ENCODE measurements at places on chromosomes 3 and 15. TPM values are rescaled to one million over a fixed set of nuclear protein-coding genes. Genes with fewer than 3 reads are reported as not detected.

GRCh38 chr3:33943277-33943676, 144.8 kb downstream of the PDCD6IP start:
- no peak overlapping the region for H3K4me3 ChIP-seq
- H3K36me3 ChIP-seq = no peaks in the 10 kb centered on the region
- peaks cover 7% of the 10 kb centered on the region for H3K27me3 ChIP-seq
- H3K27ac ChIP-seq = no peak overlapping the region

GRCh38 chr15:38335116-38335515, 82.5 kb downstream of the SPRED1 start:
- H3K36me3 ChIP-seq = no peaks in the 10 kb centered on the region
- H3K4me3 ChIP-seq = no peak overlapping the region
- H3K27me3 ChIP-seq = no peaks in the 10 kb centered on the region
- no peak for DNase-seq

DNA sequence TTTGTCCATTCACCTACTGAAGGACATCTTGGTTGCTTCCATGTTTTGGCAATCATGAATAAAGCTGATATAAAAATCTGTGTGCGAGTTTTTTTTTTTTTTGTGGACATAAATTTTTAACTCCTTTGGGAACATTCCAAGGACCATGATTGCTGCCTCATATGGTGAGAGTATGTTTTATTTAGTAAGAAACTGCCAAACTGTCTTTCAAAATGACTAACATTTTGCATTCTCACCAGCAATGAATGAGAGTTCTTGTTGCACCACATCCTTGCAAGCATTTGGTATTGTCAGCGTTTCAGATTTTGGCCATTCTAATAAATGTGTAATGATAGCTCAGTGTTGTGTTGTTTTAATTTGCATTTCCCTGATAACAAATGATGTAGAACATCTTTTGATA, 12.7 kb downstream of the TMEM108 start:
- DNase-seq = no peak
- H3K36me3 ChIP-seq = no peaks in the 10 kb centered on the region
- no peak overlapping the region for H3K4me3 ChIP-seq
- no peak overlapping the region for H3K27ac ChIP-seq

DNA sequence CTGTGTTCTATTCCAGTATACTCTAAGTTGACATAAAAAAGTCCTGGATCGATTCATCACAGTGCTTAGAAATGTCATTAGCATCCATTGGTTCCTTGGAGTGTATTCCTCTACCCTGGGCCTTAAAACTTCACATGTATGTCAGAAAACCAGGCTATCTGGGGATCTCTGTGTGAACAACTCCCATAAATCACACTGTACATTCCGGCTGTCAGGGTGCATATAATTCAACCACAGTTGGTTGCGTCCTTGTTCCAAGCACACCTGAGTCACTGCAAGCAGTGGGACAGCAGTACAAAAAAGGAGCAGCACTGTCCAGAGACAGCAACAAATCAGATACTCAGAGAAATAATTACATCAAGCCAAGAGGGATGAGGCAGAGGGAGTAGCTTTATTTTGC, 52.4 kb downstream of the PDZRN3 start:
- H3K27ac ChIP-seq = no peak overlapping the region
- H3K36me3 ChIP-seq = no peaks in the 10 kb centered on the region
- DNase-seq = no peak
- no peak overlapping the region for H3K4me3 ChIP-seq

DNA sequence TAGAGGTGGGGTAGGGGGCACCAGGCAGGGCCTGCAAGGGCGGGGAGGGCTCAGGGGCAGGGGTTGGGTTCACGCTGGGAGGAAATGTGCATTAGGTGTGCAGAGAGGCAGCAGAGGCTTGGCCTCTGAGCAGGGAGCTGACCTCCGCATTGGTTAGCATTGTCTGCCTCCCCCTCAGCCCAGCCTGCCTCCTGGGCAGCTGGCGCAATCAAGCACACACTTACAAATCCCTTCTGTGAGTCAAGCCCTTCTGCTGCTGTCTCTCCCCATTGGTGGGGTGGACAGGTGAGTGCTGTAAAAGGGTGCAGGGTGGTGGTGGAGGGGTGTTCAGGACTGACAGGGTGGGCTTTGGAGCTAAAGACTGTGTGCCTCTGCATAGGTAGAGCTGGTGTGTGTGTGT, 9.3 kb downstream of the LOXL1 start:
- no peaks in the 10 kb centered on the region for H3K27me3 ChIP-seq
- peaks cover 2% of the 10 kb centered on the region for H3K4me1 ChIP-seq
- DNase-seq = no peak
- H3K36me3 ChIP-seq = no peaks in the 10 kb centered on the region

GRCh38 chr3:134406331-134407238, 32.3 kb upstream of the AMOTL2 start:
- peaks cover 3% of the 10 kb centered on the region for H3K4me1 ChIP-seq
- no peak overlapping the region for H3K4me3 ChIP-seq
- peaks cover 4% of the 10 kb centered on the region for H3K36me3 ChIP-seq

DNA sequence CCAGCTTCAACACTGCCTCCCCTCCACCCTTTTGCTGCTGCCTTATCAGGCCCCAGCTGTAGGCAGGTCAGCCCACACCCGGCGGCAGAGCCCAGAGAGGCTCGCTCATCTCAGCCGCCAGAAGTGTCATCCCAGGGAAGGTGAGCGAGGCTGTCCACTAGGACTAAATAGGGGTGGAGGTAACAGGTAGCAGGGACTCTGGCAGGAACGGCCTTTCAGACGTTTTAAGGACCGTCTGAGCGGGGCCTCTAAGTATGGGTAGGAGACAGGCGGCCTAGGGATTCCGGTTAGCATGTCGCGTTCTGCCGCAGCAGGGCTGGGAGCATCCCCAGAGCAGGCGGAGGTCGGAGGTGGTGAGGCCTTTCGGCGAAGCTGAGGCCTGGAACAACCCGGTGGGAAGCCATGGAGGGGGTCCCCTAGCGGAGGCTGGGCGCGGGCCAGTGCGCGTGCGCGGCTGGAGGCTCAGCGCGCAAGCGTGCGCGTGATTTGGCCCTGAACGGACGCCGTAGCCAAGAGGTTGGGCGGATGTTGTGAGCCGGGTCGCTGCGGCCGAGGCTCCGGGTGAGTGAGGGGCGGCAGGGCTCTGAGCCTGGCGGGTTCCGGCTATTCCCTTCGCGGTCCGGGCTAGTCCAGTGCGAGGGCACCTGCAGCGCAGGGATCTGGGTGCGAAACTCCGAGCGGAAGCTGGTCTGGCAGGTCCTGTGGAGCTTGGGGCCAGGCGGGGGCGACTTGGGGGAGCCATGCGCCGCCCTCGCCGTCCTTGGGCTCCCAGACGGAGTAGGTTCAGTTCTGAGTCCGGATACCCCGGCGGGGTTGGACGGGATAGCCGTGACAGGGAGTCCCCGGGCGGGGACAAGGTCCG, at the start of the genes MST1 and RNF123:
Gene MST1, minus strand, starts transcription at position 429 of the 862 bp plus-strand sequence. CDS start 783 bp downstream, outside the sequence.
Gene RNF123, plus strand, starts transcription at position 512 of the 862 bp plus-strand sequence. CDS start 1,609 bp downstream, outside the sequence.
- H3K4me1 ChIP-seq = peaks cover 30% of the 10 kb centered on the region
- peaks cover 6% of the 10 kb centered on the region for H3K36me3 ChIP-seq
- no peaks in the 10 kb centered on the region for H3K27me3 ChIP-seq
- peak; percentile 95 for DNase-seq
- peak within 1 kb of the TSS; percentile 90 for H3K4me3 ChIP-seq
- peak within 1 kb of the TSS; percentile 90 for H3K27ac ChIP-seq

GRCh38 chr3:63576846-63577245, 75.6 kb upstream of the SNTN start:
- no peak for DNase-seq
- no peak overlapping the region for H3K27ac ChIP-seq
- no peak overlapping the region for H3K4me3 ChIP-seq
- H3K27me3 ChIP-seq = peaks cover 2% of the 10 kb centered on the region

- peaks cover 5% of the 10 kb centered on the region for H3K27me3 ChIP-seq
- H3K36me3 ChIP-seq = peaks cover 11% of the 10 kb centered on the region
- H3K27ac ChIP-seq = no peak overlapping the region
- peak overlapping the region; percentile 24 for H3K4me3 ChIP-seq
These were observed 1.8 kb downstream of the PLXNB1 start for GRCh38 chr3:48428088-48428571.

- peaks cover 28% of the 10 kb centered on the region for H3K4me1 ChIP-seq
- peaks cover 35% of the 10 kb centered on the region for H3K36me3 ChIP-seq
- H3K4me3 ChIP-seq = peak overlapping the region; percentile 81
- no peak overlapping the region for H3K27ac ChIP-seq
- peaks cover 25% of the 10 kb centered on the region for H3K27me3 ChIP-seq
These were observed 314 bp upstream of the TMED3 start for GRCh38 chr15:79310612-79310984.

GRCh38 chr15:72227192-72227586, 3.8 kb downstream of the PKM start:
- peak overlapping the region; percentile 100 for H3K27ac ChIP-seq
- H3K4me3 ChIP-seq = peak overlapping the region; percentile 98
- H3K36me3 ChIP-seq = peaks cover 73% of the 10 kb centered on the region
- peaks cover 47% of the 10 kb centered on the region for H3K4me1 ChIP-seq
- no peaks in the 10 kb centered on the region for H3K27me3 ChIP-seq

GRCh38 chr15:74843891-74844299, 939 bp upstream of the ULK3 start:
- peaks cover 45% of the 10 kb centered on the region for H3K4me1 ChIP-seq
- peak overlapping the region; percentile 90 for H3K27ac ChIP-seq
- peaks cover 20% of the 10 kb centered on the region for H3K36me3 ChIP-seq

GRCh38 chr3:122936335-122936734, 91.2 kb downstream of the SEMA5B start:
- H3K36me3 ChIP-seq = no peaks in the 10 kb centered on the region
- peaks cover 4% of the 10 kb centered on the region for H3K27me3 ChIP-seq
- no peaks in the 10 kb centered on the region for H3K4me1 ChIP-seq
- H3K4me3 ChIP-seq = no peak overlapping the region
- no peak overlapping the region for H3K27ac ChIP-seq
- no peak for DNase-seq

GRCh38 chr3:119862616-119863015, 80.7 kb downstream of the NR1I2 start:
- no peak overlapping the region for H3K4me3 ChIP-seq
- H3K36me3 ChIP-seq = peaks cover 48% of the 10 kb centered on the region
- peaks cover 4% of the 10 kb centered on the region for H3K4me1 ChIP-seq
- H3K27ac ChIP-seq = no peak overlapping the region

GRCh38 chr15:56913670-56914069, 4.8 kb upstream of the TCF12 start:
- H3K36me3 ChIP-seq = no peaks in the 10 kb centered on the region
- peaks cover 19% of the 10 kb centered on the region for H3K4me1 ChIP-seq
- DNase-seq = no peak
- H3K4me3 ChIP-seq = no peak overlapping the region

- no peak overlapping the region for H3K4me3 ChIP-seq
- peak overlapping the region; percentile 65 for H3K27ac ChIP-seq
- no peaks in the 10 kb centered on the region for H3K27me3 ChIP-seq
- H3K4me1 ChIP-seq = peaks cover 42% of the 10 kb centered on the region
- peaks cover 94% of the 10 kb centered on the region for H3K36me3 ChIP-seq
These were observed 10.9 kb downstream of the EIF4G1 start for GRCh38 chr3:184325269-184325668.

- peaks cover 89% of the 10 kb centered on the region for H3K36me3 ChIP-seq
- no peaks in the 10 kb centered on the region for H3K27me3 ChIP-seq
- H3K27ac ChIP-seq = peak overlapping the region; percentile 88
- peaks cover 77% of the 10 kb centered on the region for H3K4me1 ChIP-seq
- H3K4me3 ChIP-seq = no peak overlapping the region
These were observed 151.0 kb downstream of the MBNL1 start for GRCh38 chr3:152419748-152420147.

GRCh38 chr3:58474348-58474911, 17.5 kb upstream of the KCTD6 start:
- DNase-seq = no peak
- H3K36me3 ChIP-seq = no peaks in the 10 kb centered on the region
- H3K27ac ChIP-seq = no peak overlapping the region
- H3K4me3 ChIP-seq = no peak overlapping the region

- no peaks in the 10 kb centered on the region for H3K27me3 ChIP-seq
- no peak overlapping the region for H3K27ac ChIP-seq
- H3K4me1 ChIP-seq = no peaks in the 10 kb centered on the region
- DNase-seq = no peak
These were observed 106.7 kb downstream of the ZIC4 start for GRCh38 chr3:147299656-147300055.

GRCh38 chr3:72811571-72811970, 36.7 kb downstream of the SHQ1 start:
- peaks cover 31% of the 10 kb centered on the region for H3K36me3 ChIP-seq
- no peaks in the 10 kb centered on the region for H3K27me3 ChIP-seq
- H3K4me1 ChIP-seq = peaks cover 3% of the 10 kb centered on the region
- DNase-seq = no peak
- no peak overlapping the region for H3K4me3 ChIP-seq

DNA sequence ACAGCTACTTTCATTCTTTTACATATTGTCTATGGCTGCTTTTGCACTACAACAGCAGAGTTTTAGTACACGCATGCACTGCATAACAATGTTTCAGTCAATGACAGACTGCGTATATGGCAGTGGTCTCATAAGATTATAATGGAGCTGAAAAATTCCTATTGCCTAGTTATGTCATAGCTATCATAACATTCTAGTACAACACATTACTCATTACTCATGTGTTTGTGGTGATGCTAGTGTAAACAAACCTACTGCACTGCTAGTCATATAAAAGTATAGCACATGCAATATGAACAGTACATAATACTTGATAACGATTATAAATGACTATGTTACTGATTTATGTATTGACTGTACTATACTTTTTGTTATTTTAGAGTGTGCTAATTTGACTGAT, 47.9 kb downstream of the QTRT2 start:
- H3K27ac ChIP-seq = no peak overlapping the region
- H3K4me3 ChIP-seq = no peak overlapping the region
- DNase-seq = no peak
- no peaks in the 10 kb centered on the region for H3K36me3 ChIP-seq
- H3K4me1 ChIP-seq = no peaks in the 10 kb centered on the region
- H3K27me3 ChIP-seq = peaks cover 8% of the 10 kb centered on the region

- no peaks in the 10 kb centered on the region for H3K4me1 ChIP-seq
- H3K27me3 ChIP-seq = no peaks in the 10 kb centered on the region
- no peak overlapping the region for H3K4me3 ChIP-seq
- H3K27ac ChIP-seq = no peak overlapping the region
- no peak for DNase-seq
These were observed 41.1 kb upstream of the TIPARP start for GRCh38 chr3:156633335-156633734.

- peaks cover 15% of the 10 kb centered on the region for H3K27me3 ChIP-seq
- no peak overlapping the region for H3K27ac ChIP-seq
- H3K36me3 ChIP-seq = no peaks in the 10 kb centered on the region
- H3K4me3 ChIP-seq = no peak overlapping the region
- no peaks in the 10 kb centered on the region for H3K4me1 ChIP-seq
These were observed 60.0 kb upstream of the MNS1 start for GRCh38 chr15:56524915-56525314.

FBXW12 gene
- total RNA-seq = 0.16 TPM

REC114 gene
- total RNA-seq = not detected

CCDC191 gene
- total RNA-seq = 2.2 TPM

ELP6 gene
- total RNA-seq = 40.3 TPM

GAP43 gene
- total RNA-seq = not detected

CMTM7 gene
- 41.1 TPM for total RNA-seq

TMEM212 gene
- total RNA-seq = not detected

POTEB3 gene
- total RNA-seq = not detected

IFRD2 gene
- 125 TPM for total RNA-seq

FBXO40 gene
- not detected for total RNA-seq

ERICH6 gene
- not detected for total RNA-seq

All from activated CD4-positive, alpha-beta T cell treated with anti-CD3 and anti-CD28 coated beads for 36 hours (primary cell).